ENCODE measurements at places on chromosomes 6 and 20. TPM values are rescaled to one million over a fixed set of nuclear protein-coding genes. Genes with fewer than 3 reads are reported as not detected.
A peak's percentile ranks its signal among the peaks of the same experiment; 100 is the strongest.

- DNase-seq, result no peak
These were observed 2.1 kb upstream of the UBE2C start for GRCh38 chr20:45810191-45810970.

GRCh38 chr6:108438918-108439317, 121.8 kb upstream of the FOXO3 start:
- DNase-seq, result no peak

- DNase-seq, result no peak
These were observed 292.0 kb upstream of the RUNX2 start for GRCh38 chr6:45036103-45036502.

GRCh38 chr6:33147807-33148666, 44.2 kb downstream of the COL11A2 start:
- peak; percentile 76 for DNase-seq

DNA sequence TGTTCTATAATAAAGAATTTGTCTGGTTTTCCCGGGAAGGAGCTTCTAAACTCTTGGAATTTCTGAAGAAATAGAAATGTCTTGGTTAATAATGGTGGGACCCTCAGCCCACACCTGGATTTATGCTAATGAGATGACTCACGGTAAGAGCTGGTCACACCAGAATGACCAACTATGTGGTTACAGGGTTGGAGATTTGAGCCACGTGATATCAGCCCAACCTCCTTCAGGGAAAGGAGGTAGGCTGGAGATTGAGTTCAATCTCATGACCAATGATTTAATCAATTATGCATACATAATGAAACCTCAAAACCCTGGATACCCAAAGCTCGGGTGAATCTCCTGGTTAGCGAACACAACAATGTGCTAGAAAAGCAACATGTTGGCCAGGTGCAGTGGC, 22.1 kb upstream of the CDKN1A start:
- no peak for DNase-seq

- DNase-seq, result no peak
These were observed 64.8 kb upstream of the UNC93A start for GRCh38 chr6:167226383-167226685.

DNA sequence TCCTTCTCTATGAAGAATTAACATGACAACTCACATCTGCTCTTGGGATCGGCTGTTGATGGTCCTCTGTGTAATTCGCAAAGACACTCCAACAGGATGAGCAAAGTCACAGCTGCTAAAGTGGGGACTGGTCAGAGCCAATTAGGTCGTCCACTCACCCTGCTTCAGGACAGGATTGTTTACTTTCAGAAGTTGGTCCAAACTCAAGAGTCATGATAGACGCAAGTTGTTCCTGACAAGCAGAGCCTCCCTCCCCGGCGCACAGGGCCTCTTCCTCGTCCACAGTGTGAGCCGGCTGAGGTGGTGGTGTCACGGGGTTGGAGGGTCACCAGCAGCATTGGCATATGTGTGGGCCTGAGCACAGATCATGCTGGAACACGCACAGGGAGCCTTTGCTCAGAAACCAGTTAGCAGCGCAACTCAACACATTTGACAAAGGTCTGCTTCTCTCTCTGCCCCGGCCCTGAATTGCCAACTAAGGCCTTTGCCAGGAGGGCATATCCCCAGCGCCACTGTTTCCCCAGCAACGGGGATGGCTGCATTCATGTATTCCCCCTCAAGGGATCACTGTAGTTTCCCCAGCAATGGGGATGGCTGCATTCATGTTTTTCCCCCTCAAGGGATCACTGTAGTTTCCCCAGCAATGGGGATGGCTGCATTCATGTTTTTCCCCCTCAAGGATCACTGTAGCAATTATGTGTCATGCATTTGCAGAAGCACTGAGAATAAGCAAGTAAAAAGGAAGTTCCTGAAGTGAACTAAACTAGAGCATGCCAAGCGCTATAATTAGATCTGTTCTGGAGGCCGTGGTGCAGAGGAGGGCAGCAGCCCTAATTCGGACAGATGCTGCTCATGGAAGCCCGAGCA, 111.7 kb downstream of the THBS2 start:
- DNase-seq, result peak; percentile 45

DNA sequence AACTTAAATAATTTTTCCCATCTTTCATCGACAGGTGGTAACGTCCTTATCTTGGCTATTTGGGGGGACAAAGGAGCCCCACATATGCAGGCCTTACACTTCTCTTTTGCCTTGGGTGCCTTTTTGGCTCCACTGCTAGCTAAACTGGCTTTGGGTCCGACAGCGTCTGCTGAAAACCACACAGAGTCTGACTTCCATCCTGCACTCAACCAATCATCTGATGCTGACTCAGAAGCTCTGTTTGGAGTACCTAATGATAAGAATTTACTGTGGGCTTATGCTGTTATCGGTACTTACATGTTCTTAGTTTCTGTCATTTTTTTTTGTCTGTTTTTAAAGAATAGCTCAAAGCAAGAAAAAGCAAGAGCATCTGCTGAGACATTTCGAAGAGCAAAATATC, 178.5 kb downstream of the SLC16A10 start:
- DNase-seq, result no peak

DNA sequence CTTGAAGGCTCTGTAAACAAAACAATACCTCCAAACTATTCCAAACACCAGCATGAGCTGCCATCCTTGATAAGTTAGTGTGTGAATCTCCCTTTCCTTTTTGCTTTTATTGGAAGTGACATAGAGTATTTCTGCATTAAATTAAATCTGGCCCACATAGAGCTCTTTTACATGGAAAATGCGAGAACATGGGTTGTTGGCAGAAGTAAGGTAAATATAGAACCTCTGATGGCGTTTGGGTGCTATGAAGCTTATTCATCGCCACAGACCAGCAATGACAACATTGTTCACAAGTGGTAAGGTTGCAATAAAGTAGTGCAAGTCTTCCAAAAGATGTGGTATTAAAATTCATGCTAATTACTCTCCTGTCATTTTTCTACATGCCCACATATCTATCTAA, 445.8 kb upstream of the JAG1 start:
- no peak for DNase-seq

- DNase-seq, result no peak
These were observed 68.7 kb upstream of the FBXO30 start for GRCh38 chr6:145883263-145883662.

- peak; percentile 72 for DNase-seq
These were observed 2.9 kb downstream of the RXRB start for GRCh38 chr6:33197431-33198048.

GRCh38 chr20:53579581-53580375, 13.9 kb downstream of the ZNF217 start:
- DNase-seq, result peak; percentile 69

- no peak for DNase-seq
These were observed 124.3 kb downstream of the GRM1 start for GRCh38 chr6:146153040-146153758.

GRCh38 chr6:13702809-13703302, 8.8 kb downstream of the RANBP9 start:
- DNase-seq, result no peak

DNA sequence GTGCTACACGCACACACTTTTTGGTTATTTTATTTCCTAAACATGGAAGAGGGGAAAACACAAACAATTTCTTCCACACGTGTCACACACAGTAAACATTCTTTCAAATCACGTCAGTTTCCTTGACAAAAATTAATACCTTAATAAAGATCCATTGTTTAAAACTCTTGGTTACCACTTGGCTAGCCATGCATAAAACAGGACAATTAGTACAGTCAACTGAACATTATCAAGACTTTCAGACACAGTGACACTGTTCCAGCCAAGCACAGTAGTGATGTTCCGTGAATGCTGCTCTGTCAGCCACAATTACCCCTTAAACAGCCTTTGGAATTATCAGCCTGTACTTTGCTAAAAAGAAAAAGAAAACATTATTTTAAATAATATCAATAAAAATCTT, 50.8 kb downstream of the GMDS start:
- DNase-seq, result no peak

DNA sequence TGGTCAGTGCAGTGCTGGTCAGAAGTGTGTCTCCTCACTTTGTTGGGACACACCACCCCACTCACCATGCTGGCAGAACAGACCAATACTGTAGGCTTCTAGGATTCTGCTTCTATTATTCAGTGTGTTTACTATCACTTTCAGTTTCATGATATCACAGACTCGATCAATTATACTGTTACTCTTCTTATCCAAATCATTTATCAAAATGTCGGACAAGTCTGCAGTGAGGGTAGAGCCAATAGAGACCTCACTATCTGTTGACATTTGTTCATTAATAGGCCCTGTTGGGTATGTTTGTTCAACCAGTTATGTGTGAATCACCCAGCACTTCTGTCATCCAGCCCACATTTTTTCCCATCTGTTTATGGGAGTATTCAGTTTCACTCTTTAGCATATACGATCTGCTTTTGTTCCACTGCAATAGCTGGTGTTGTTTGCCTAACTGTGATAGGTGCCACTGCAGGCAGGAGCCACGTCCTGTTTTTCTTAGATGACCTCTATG, 140.1 kb downstream of the NRN1 start:
- DNase-seq, result peak; percentile 75

DNA sequence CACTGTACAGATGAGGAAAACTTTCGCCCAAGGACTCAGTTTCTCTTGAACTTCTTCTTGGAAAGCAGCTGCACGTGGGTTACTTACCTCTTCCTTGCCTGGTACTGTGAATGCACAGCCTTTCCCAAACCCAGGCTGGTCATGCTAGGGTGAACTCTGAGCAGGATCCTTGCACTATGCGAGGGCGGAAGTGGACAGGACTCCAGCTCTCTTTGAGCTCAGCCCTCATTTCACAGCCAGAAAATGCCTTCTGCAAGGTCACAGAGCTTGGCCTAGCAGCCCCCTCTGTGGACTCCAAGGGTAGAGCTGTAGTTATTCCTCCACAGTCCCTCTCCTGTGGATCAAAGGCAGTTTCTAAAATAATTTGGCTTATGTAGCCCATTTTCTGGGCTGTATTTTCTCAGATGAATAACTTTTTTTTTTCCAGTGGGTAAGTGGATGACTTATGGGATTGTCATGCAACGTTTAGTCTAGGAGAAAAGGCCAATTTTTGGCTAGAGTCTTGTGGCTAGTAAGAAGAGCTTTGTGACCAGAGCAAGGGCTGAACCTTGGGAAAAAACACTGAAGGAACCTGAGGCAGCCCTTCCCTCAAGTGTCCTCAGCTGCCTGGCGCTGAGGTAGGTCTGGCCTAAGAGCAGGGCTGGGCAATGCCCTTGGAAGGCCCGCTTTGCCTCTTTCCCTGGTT, 172.7 kb downstream of the SCP2D1 start:
- no peak for DNase-seq

- no peak for DNase-seq
These were observed 158.9 kb upstream of the OLIG3 start for GRCh38 chr6:137652961-137653705.

GRCh38 chr6:124622351-124622750, 339.9 kb upstream of the RNF217 start:
- peak; percentile 10 for DNase-seq

DNA sequence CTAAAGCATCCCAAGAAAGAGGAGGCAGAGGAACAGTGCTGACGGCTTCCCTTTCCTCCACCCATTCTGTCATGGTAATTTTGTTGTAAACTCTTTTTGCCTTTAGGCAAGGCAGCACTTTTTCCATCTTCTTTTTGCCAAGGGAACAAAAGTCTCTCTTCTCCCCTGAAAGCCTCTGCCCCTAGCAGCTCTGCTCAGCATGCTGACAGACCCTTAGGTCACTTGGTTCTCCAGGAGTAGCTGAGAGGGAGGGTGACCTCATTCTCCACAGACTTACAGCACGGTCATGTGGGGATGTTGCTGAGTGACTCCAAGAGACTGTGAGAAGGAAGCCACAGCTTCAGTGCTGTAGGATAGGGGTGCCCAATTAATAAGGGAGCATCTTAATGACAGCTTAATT, 81.1 kb upstream of the RALGAPA2 start:
- no peak for DNase-seq

- DNase-seq, result peak; percentile 41
These were observed 196.0 kb downstream of the BTBD3 start for GRCh38 chr20:12113468-12114371.

GRCh38 chr6:170174771-170175643, 115.9 kb downstream of the DLL1 start:
- DNase-seq, result no peak

GRCh38 chr20:52410182-52410647, 218.6 kb upstream of the ZFP64 start:
- DNase-seq, result peak; percentile 77

- peak; percentile 56 for DNase-seq
These were observed 29.3 kb upstream of the TRIM27 start for GRCh38 chr6:28953039-28953584.

DNA sequence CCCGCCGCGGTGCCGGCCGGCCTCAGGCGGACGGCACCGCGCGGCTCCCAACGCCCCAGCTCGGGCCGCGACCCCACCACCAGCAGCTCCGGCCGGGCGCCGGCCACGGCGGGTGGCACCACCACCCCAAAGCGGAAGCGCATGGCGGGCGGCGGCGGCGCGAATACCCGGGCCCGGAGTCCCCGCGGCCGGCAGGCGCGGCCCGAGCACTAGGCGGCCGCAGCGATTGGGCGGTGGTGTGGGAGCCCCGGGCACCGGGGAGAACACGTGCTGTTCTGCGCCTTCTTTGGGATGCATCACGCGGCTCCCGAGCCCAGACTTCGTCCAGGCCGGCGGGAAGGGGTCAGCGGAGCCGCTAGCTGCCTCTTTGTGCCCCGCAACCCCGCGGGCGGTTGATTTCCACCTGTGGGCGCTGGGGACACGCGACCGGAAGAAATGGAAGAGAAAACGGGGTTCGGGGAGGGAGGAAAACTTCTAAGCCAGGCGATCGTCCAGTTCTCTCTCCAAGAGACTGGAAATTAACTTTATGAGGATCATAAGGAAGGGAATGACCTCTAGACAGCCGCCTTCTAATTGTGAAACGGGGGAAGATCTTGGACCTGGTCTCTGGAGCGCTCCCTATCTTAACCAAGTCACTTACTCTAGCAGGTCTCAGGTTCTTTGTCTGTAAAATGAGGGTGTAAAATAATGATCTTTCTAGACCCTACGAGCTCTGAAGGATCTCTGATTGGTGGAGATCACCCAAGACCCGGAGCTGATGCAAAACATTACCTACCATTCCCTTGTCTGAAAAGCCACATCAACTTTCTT, at the start of gene EPM2A:
Gene EPM2A (minus strand): TSS at position 165 of the 810 bp plus-strand sequence. CDS start 22 bp downstream, at position 143.
- peak; percentile 87 for DNase-seq

DNA sequence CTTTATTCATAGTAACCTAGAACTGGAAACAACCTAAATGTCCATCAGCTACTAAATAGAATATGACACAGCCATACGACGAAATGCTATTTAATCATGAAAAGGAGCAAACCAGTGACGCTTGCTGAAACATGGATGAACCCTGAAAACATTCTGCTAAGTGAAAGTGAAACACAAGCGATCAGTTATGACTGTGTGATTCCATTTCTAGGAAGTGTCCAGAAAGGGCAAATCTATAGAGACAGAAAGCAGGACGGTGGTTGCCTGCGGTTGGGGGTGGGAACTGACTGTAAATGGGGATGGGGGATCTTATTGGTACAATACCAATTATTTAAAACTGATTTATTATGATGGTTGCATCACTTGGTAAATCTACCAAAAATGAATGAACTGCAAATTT, 126.8 kb downstream of the IPCEF1 start:
- DNase-seq, result no peak

- DNase-seq, result peak; percentile 17
These were observed 37.3 kb upstream of the UST start for GRCh38 chr6:148709577-148709976.

Gene KCTD20
- polyA plus RNA-seq, result 34.2 TPM

Gene DEFB112
- not detected for polyA plus RNA-seq

Gene GDAP1L1
- polyA plus RNA-seq, result not detected

Gene BACH2
- 2.2 TPM for polyA plus RNA-seq

Gene C4B
- polyA plus RNA-seq, result 16.2 TPM

Gene PLA2G7
- not detected for polyA plus RNA-seq

Gene MDC1
- 7.4 TPM for polyA plus RNA-seq

Gene C20orf204
- polyA plus RNA-seq, result 0.02 TPM

Gene B3GAT2
- polyA plus RNA-seq, result not detected

Gene ISM1
- polyA plus RNA-seq, result 0.15 TPM
